ENCODE measurements at places on chromosomes 1 and 21.

DNA sequence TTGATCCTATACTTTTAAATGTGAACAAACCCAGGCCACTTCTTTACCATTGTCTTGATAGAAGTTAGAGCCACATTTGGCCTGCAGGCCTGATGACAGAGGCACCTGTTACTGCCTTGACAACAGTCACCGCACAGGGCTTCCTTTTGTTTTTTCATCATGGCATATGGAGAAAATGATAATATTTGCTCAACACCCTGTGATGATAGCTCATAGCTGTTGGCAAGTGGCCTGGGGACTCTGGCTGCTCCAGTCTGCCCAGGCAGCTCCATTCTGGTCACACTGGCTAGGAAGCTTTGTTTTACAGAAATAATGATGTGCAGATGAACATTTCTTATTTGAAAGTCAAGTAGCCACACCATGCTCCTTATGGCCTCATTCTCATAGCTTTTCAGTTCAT lies 89.6 kb upstream of the GPR88 start:
- DNase-seq, result no peak

DNA sequence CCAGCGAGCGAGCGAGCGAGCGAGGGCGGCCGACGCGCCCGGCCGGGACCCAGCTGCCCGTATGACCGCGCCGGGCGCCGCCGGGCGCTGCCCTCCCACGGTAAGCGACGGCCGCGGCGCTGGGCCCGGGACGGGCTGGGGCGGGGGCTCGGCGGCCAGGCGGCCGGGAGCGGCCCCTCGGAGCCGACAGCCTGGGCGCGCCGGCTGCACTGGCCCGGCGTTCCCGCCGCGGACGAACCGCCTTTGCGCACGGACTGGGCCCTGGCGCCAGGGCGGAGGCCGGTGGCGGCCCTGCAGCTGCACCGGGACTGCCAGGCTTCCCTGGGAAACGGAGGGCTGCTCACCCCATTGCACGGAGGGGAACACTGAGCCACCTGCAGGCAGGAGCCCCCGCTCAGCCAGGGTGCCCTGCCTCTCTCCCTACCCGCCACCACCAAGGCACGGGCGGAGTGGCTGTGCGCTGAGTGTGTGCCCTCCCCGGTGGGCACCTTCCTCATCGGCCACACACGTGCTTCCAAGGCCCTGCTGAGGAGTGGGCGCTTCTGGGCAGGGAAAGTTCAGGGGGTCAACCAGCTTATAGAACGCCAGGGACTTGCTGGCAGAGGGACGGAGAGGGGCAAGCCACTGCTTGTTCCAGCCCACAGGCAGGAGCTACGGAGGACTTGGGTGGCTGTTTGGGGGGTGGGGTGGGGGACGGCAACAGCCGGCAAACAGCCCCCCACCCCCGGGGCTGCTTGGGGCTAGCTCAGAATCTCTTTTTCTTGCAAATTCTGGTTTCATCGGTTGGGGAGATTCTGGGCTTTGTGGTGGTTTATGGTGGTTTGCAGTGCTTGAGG lies 532 bp downstream of the CSF1 start:
- no peak for DNase-seq

DNA sequence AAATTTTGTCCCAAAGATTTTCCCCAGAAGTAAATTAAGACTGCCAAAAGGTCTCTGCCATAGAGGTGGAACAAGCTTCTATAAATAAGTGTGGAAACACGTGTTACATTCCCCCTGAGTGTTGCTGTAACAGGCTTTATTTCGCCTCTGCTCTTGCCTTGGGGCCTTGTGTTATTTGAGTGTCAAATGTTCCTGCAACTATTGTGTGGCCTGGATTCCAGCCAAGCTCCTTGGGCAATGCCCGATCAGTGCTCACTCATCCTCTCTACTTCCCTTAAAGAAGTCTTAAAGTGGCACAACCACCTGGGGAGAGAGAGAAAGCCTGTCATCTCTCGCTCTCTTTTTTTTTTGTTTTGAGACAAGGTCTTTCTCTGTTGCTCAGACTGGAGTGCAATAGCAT lies 156.7 kb downstream of the NR5A2 start:
- no peak for DNase-seq

DNA sequence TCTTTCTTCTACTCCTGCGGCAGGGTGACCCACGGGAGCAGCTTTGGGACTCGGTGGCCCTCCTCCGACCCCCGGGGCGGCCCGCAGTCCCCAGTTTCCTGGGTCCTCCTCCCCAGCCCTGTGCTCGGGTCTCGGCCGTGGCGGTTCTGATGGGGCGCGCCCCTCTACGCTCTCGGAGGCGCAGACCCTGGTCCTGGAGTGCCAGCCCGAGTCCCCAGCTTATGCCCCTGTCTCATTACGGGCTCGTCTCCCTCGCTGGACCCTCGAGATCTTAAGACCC lies 430 bp downstream of the BTG2 start:
- DNase-seq, result no peak

DNA sequence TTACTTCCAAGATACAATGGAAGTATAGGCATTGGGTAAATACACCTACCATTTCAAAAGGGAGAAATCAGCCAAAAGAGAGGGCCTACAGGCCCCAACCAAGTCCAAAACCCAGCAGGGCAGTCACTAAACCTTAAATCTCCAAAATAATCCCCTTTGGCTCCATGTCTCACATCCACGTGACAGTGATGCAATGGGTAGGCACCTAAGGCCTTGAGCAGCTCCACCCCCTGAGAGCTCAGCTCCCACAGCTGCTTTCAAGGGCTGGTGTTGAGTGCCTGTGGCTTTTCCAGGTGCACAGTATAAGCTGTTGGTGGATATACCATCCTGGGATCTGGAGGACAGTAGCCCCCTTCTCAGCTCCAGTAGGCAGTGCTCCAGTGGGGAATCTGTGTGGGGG lies 72.5 kb downstream of the UROD start:
- DNase-seq, result no peak
